Kidney capillary endothelial cell (primary cell): ENCODE measurements at places on chromosomes 5 and 9.

GRCh38 chr9:38309324-38310195 is 82.9 kb upstream of the ALDH1B1 start:
- no peak for DNase-seq

GRCh38 chr9:100724886-100725285 is 147.0 kb downstream of the CAVIN4 start:
- no peak for DNase-seq

GRCh38 chr9:4982721-4983482 is 2.2 kb upstream of the JAK2 start:
- DNase-seq, result no peak

DNA sequence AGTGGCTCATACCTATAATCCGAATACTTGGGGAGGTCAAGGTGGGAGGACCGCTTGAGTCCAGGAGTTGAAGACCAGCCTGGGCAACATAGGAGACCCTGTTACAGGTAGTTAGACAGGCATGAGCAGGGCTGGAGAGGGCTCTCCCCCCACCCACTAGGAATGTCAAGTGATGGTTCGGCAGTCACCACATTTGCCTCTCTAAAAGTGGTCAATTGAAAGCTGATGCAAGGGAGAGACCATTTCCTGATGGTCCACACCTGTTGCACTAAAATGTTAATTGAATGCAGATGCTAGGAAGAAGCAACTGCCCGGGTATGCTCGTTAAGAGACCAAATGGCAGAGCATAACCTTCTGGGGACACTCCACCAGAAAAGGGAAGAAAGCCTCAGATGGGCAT is 82.7 kb downstream of the SFXN1 start:
- no peak for DNase-seq

DNA sequence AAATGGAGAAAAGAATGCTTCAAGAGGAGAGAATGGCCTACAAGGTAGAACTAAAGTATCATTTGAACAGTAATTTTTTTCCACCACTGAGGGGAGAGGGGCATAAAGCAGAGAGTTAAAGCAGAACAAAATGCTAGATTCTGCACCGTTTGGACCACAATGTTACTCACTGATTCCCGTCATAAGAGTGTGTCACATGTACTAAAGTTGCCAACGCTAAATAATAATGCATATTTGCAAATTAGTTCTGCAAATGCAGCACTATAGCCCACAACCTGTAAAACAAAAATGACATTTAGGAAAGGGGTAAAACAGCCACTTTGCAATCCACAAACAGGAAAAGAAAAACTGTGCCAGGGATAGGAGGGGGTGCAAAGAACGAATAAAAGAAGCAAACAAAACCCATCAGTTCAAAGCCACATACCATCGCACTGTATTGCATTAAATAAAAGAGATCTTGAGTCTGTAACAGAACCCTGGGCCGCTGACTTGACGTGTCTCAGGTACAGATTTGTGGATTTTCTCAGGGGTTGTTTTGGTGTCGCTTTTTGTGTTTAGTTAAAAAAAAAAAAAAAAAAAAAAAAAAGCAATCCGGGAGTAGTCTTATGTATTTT is 7.7 kb upstream of the NFIB start:
- no peak for DNase-seq
